ENCODE measurements at places on chromosomes 1 and 21.

GRCh38 chr1:230328342-230329015 lies 97.7 kb downstream of the PGBD5 start:
- no peak for DNase-seq

GRCh38 chr1:43518935-43519686 lies 11.6 kb upstream of the PTPRF start:
- no peak for DNase-seq

- no peak for DNase-seq
These were observed 1.4 kb downstream of the HTR1D start for GRCh38 chr1:23215751-23216449.

DNA sequence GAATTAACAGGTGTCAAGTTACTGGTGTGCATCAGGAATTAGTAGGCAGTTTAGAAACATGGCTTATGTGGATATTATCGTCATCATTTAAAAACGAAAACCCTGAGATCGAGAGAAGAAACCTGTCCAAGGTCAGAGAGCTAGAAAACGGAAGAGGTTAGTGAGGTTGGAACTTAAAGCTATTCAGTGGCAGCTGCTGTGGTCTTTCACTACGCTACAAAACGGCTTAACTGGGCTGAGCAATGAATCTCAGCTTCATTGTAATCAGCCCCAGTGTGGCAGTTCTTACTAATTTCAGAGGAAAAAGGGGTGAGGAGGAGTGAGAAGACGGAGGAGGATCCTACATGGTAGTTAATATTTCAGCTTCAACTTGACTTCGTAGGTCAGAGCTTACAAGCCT lies 77.9 kb downstream of the DAB1 start:
- DNase-seq: no peak

DNA sequence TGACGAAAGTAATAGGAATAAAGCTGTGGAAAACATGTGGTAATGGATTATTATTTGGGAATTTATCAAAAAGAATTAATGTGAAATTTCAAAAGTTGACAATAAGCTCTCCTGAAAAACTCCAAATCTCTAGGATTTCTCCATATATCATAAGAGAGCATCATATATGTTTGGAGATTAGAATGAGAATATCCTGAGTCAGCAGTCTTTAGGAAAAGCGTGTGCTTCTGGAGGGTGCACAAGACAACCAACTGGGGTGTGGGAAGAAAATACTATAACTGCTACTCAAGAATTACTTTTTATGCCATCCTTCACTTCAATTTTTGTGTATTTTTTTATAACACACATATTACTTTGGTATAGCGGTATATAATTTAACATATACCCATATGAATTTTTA lies 19.7 kb downstream of the ELK4 start:
- no peak for DNase-seq

DNA sequence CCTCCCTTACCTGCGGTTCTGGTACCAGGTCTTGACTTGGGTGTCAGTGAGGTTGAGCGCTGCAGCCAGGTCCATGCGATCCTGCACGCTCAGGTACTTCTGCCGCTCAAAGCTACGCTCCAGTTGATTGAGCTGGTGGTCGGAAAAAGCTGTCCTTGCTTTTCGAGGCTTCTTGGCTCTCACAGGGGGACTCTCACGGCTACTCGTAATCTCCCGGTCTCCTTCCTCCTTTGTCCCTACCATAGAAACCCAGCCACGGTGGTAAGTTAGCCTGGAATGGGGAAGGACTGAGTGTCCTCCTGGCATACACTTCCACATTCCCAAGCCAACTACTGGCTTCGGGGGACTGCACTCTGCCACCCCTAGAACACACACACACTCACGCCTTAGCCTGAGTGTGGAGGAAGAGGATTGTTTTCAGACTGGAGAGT lies 2.6 kb downstream of the BARHL2 start:
- no peak for DNase-seq

DNA sequence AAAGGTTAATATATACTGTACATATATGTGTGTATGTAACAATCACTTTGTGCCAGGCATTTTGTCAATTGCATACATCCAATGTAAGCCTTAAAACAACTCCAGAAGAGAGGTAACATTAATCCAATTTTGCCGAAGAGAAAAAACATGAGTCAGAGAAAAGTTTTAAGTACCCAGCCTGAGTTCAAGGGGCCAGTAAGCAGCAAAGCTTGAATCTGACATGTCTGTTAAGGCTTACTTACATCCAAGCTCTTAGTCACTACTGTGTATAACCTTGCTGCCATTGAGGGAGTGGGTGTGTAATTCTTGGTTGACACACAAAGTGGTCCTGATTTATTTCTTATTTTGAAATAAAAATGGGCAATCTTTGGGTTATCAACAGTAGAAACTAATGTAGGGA lies 360.4 kb upstream of the LYPLAL1 start:
- DNase-seq: no peak

DNA sequence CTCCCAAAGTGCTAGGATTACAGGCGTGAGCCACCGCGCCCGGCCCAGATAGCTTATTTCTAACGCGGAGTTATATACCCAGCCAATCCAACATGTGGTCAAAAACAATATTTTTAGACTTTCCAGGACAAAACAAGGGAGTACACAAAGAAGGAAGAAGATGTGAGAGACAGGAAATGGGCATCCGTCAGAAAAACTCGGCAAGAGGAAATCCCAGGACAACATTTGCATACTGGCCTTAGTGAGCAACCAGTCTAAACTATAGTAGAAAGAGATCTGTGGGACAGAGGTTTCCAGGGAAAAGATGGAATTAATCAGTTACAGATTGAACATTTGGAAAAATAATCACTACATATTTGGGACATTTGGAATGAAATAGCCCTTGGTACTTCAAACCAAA lies 11.4 kb downstream of the ARMH1 start:
- no peak for DNase-seq

- DNase-seq: no peak
These were observed 218.4 kb downstream of the HLX start for GRCh38 chr1:221097479-221098281.

DNA sequence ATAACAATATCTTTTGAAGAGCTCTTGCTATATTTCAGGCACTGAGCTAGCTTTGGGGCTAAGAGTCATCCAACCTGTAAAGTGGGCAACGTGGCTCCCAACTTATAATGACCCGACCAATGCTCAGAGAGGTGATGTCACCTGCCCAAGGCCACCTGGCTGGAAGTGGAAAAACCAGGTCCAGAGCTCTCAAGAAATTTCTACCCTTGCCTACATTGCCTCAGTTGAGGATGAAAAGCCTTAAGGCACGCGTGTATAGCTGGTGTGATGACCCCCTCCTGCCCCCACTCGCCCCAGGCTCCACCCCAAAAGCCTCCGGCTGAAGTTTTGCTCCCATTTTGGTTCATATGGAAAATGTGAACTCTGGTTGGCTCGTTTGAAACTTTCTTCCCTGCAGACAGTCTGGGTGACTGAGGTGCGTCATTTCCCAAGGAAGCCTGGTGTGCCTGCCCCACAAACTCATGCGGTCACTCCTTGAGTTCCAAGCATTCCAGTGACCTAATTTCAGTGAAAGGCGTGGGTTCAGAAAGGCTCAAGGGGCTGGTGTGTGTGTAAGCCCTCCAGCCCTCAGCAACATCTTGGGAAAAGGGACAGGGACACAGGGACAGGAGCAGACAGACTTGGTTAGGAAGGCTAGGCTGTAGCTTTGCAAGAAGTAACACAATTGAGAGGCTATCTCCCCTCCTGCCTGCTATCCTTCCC lies 20.5 kb downstream of the HTR1D start:
- DNase-seq: peak; percentile 41

- no peak for DNase-seq
These were observed 50.1 kb upstream of the COL6A1 start for GRCh38 chr21:45931397-45931969.

All from GOT3 (cell line).